Chondrocyte (in vitro differentiated cells): ENCODE measurements at places on chromosomes 13 and 19. TPM values are rescaled to one million over a fixed set of nuclear protein-coding genes. Genes with fewer than 3 reads are reported as not detected.

Gene PARP4
- total RNA-seq = 35.7 to 44.9 TPM (median 35.8 TPM) in 3 replicates

Gene LONP1
- 59.1 to 116 TPM (median 116 TPM) in 3 replicates for total RNA-seq

Gene FOSB
- total RNA-seq = 25.5 to 50.9 TPM (median 43.8 TPM) in 3 replicates

Gene SPRY2
- 10.5 to 14.8 TPM (median 11.2 TPM) in 3 replicates for total RNA-seq

Gene RNF225
- total RNA-seq = not detected in 3 replicates

Gene CD22
- not detected in 3 replicates for total RNA-seq

Gene CDC37
- 137 to 159 TPM (median 141 TPM) in 3 replicates for total RNA-seq

Gene EFNB2
- 36.6 to 54.2 TPM (median 37.1 TPM) in 3 replicates for total RNA-seq

Gene SPC24
- 8.3 to 22.9 TPM (median 8.4 TPM) in 3 replicates for total RNA-seq

Gene FGF21
- not detected in 3 replicates for total RNA-seq

Gene ADPRHL1
- total RNA-seq = 6.3 to 8.8 TPM (median 8.4 TPM) in 3 replicates

Gene PRR36
- total RNA-seq = 0.22 to 0.80 TPM (median 0.38 TPM) in 3 replicates
